ENCODE measurements at places on chromosomes 5 and 9. TPM values are rescaled to one million over a fixed set of nuclear protein-coding genes. Genes with fewer than 3 reads are reported as not detected.

DNA sequence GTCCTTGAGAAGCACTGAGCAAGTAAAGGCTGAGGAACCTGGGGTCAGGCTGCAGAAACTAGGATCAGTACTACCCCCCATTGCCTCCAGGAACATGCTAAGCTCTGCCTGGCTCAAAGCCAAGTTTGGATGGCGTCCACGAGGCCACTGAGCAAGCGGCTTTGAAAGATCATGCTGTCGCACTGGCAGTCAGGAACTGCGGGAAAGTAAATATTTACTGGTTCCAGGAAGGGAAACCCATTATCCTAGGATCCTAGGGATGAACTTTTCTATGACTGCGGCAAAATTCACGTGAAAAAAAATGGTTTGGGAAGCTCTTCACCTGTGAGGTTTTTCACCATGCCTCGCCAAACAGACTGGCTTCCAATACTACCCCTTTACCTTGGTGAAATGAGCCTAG is 75.3 kb upstream of the PJA2 start:
- DNase-seq, result peak; percentile 20

DNA sequence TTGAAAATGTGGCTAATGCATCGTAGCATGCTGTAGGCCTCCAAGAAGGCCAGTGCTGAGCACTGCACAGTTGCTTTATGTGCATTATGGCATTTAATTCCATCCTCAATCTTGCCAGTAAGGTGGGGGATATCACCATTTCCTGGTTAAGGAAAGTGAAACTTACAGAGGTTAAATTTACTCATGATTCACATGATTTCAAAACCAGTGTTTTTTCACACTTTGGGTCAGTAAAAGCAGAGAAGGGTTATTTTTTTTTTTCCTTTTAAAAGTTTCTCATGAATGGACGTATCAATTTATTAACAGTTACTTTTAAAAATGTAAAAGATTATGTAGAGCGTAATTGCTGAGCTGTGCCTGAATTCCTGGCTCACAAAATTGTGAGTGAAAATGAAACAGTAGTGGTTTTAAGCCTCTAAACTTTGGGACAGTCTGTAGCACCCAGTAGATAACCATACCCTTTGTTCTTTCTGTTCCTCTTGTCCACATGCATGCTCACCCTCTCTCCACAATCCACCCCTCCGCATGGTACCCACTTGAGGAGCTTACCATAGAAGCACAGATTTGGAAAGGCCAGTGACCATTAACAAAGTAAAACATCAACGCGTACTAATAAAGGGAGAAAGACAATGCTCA is 21.2 kb downstream of the MAST4 start:
- no peak for DNase-seq

DNA sequence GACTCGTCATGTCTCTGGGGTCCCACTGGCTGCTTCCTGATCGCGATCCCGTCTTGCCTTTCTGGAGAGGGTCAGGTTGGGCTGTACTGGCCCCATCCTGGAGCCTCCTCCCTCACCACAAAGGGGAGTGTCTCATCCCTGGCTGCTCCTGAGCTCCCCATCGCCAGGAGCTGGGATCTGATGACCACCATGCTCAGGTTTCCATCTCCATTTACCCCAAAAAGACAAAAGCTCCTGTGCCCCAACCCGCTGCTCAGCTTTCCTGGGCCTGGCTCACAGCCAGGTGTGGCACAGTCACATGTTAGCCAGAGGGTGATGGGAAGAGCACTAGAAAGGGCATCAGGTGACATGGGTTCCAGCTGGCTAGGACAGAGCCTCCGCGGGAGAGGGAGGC is 47.3 kb upstream of the CDKN2AIPNL start:
- DNase-seq, result no peak

DNA sequence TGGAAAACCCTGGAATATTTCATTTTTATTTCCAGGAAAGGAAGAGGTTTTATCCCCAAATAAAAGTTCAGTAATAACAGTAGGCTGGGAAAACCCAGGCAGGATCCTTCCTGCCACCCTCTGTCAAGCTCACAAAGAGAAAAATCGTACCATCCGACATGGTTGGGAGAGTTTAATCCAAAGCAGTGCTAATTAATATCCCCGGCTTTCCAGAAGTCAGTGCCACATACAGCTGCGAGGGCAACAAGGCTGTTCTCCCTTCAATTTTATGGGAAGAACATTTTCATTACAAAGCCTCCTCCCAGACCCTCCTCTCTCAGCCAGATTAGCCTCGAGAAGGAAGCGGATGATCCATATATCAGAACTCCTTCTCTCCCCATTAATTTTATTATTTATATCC is 95.5 kb downstream of the PAX5 start:
- no peak for DNase-seq

INSL4 gene
- total RNA-seq, result not detected

PSAT1 gene
- total RNA-seq, result 1.0 TPM

PCDHA5 gene
- total RNA-seq, result 0.27 TPM

LRRC19 gene
- total RNA-seq, result 6.6 TPM

PLPP7 gene
- total RNA-seq, result 3.3 TPM

PCDHA9 gene
- total RNA-seq, result not detected
